ENCODE measurements at places on chromosomes 7 and 10.

DNA sequence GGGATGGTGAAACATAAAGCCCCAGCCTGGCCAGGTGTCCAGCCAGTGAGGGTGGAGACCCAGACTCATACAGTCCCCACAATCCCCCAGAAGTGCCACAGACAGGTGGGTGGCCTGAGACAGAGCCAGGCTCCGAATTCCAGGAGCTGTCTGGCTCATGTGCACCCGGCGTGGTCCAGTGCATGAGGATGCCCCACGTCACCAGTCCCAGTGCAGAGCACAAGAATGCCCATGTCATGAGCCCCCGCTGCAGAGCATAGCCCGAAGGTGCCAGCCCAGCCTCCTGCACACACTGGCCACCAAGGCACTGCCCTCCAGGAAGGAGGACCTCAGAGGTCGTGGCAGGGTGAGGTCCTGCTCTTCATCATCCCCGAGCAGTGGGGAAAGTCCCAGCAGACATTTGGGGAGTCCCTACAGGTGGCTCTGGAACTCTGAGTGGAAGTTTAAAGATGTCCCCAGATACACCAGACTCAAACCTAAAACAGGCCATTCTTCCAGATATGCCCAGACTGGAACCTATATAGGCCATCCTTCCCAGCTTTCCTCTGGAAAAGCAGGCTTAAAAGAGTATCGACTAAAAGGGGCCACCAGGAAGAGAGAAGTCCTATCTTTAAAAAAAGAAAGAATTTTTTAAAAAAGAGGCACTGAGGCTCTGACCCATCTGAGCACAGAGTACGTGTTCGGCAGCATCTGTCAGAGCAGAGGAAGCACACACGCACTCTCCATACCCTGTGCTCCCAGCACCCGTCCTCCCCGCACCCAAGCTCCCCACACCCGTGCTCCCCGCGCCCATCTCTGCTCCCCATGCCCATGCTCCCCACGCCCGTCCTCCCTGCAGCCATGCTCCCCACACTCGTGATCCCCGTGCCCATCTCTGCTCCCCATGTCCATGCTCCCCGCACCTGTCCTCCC, 11.5 kb downstream of the DIP2C start:
- no peak for DNase-seq

GRCh38 chr10:88060762-88061161, 197.3 kb downstream of the PTEN start:
- no peak for DNase-seq

- DNase-seq = no peak
Measured at GRCh38 chr7:16095171-16095950, 326.0 kb downstream of the CRPPA start.

GRCh38 chr7:148110097-148110868, 480.3 kb upstream of the C7orf33 start:
- no peak for DNase-seq

- peak; percentile 52 for DNase-seq
Measured at GRCh38 chr7:91267171-91267955, 3.1 kb downstream of the FZD1 start.

- no peak for DNase-seq
Measured at GRCh38 chr7:127417346-127417745, 24.8 kb upstream of the ZNF800 start.

DNA sequence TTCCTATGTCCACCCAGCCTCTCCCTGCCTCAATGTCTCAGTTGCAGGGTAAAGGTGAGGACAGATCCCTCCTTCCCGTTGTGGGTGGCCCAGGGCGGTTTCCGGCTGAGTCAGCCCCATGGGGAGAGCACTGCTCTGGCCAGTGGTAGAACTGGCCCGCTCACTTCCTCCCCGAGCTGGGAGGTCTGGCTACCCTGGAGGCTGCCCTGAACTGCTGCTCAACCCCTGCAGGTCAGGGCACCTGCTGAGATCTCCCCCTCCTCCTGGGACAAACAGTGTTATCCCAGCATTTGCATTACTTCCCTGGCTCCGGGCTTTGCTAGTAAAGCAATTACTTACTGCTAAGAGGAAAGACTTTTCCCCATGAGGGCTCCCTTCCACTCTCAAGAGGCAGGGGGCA, 21.4 kb upstream of the IMPDH1 start:
- no peak for DNase-seq

DNA sequence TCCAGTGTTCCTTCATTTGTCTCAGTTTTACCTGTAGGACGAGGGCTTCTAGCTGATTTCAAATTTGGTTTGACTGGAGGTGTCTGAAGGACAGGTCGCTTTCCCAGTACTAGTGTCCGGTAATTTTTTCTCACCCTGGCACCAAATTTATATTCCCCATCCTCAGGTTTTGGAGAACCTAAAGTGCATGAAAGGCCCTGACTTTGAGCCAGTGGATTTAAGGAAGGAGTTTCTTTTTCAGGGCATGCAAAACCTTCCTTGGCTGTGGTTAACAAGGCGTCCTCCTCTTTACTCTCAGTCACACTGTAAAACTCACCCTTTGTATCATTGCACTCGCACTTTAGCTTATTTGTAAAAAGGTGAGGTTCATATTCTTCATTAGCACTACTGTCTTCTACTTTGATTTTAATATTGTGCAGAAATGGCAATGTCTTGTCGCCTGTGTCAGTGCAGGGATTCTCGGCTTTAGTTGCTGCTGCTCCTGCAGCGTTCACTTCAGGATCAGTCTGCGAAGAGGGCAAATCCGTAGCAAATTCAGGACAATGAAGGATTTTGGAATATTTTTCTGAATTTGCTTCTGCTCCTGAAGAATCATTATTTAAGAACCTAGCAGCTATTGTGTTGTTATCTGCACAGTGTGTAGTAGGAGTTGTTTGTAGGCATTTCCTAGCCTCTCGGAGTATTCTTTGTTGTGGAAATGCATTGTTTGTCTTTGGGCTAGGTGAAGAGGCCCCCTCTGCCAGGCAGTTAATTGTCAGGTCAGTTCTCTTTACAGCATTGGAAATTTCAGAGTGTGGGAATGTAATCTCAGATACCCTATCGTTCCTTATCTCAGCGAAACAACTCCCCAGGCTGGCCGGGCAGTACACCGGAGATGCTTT, 9.9 kb downstream of the SKIDA1 start:
- DNase-seq = peak; percentile 47

- DNase-seq = no peak
Measured at GRCh38 chr10:82282782-82283456, 407.9 kb downstream of the NRG3 start.

DNA sequence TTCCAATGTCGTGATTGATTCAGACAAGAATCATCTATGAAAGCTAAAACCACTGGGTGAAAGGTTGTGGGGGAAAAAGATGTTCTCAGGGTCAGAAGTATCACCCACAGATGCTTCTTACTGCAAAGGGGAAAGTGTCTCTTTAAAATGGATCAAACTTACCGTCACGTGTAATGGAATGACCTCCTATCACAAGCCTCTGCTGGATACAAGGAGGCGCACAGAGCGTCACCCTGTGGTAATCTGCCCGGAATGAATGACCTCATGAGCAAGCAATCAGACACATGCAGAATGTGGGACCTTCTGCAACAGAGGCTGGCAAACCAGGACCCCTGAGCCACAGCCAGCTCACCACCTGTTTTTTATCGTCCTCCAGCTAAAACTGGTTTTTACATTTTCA, 33.0 kb downstream of the WIPF3 start:
- peak; percentile 78 for DNase-seq

- no peak for DNase-seq
Measured at GRCh38 chr7:22195397-22196172, 161.4 kb downstream of the RAPGEF5 start.

DNA sequence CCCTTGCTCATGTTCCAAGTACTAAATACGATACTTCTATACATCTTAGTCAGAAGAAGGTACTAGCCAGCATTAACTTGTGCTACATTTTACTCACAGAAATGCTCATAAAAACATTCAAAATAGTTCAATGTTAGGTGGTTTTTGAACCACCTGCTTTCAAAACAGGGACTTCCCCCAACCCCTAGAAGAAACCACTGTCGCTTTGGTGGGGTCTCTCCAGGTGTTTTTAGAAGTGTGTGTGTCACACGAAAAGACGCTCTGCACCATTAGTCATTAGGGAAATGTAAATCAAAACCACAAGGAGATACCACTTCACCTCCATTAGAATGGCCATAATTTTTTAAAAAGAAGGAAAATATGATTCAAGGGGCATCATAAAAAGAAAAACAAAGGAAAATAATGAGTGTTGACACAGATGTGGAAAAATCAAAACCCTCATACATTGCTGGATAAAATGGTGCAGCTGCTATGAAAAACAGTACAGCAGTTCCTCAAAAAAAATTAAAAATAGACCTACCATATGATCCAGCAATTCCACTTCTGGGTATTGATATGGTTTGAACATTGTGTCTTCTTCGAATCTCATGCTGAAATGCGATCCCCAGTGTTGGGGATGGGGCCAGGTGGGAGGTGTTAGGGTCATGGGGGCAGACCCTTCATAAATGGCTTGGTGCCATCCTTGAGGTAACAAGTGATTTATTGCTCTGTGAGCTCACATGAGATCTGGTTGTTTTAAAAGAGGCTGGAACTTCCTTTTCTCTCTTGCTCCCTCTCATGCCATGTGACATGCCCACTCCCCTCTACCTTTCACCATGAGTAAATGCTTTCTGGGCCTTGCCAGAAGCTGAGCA, 74.2 kb downstream of the MALSU1 start:
- DNase-seq = no peak

- DNase-seq = no peak
Measured at GRCh38 chr7:44533301-44534055, 7.7 kb downstream of the NPC1L1 start.

DNA sequence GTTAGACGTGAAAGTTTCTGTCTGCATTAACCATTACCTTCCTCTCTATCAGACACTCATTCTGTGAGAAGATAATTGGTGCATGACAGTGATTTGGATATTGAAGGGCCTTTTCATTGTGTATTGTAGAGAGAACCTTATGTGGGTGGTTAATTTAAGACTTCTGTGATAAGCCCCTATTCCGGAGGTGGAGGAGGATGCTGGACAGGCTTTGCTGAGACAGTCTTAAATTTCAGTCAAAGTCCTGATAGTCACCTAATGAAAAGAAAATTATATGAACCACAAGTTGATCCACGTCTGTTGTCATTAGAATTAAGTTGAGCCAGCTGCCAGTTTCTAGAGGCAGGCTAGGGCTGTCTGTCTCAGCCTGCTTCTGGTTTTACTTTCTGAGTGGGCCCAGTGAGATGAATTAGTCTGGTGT, 62.9 kb downstream of the CELF2 start:
- DNase-seq = no peak

GRCh38 chr7:33243319-33243881, 114.0 kb downstream of the BBS9 start:
- DNase-seq = no peak

DNA sequence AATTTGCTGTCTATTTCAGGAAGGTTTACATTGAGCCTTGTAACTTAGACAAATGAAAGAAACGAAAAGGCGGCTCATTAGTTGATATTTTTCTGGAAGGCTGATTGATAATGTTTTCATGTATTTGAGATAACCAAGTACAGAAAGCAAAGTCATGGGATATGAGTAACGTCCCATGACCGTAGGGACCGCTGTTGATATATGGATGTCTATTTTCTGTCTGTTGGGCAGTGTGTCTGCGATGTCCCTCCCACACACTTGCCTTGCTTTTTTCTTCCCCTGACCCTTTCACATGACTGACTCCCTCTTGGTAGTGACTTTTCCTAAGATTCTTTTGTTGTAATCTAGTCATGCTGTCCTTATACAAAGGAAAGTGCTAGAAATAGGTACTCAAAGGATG, 57.0 kb upstream of the GPR158 start:
- no peak for DNase-seq

DNA sequence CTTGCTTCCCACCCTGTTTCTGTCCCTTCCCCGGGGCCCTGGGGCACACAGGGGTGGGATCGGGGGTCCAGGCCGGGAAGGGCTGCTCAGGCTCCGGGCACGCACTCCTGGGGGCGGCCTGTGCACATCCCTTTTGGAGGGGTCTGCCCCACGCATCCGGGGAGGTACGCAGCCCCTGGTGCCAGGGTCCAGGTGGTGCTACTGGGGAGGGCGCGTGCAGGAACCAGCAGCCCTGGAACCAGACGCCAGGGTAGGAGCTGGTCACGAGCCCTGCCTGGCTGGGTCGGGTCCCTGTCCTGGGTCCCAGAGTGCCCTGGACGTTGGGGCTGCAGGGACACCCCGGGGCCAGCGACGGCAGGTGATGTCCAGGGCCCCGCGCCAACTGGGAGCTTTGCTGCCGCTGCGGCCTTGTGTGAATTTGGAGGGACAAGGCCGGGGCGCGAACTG, 53.4 kb downstream of the GLRX3 start:
- no peak for DNase-seq

DNA sequence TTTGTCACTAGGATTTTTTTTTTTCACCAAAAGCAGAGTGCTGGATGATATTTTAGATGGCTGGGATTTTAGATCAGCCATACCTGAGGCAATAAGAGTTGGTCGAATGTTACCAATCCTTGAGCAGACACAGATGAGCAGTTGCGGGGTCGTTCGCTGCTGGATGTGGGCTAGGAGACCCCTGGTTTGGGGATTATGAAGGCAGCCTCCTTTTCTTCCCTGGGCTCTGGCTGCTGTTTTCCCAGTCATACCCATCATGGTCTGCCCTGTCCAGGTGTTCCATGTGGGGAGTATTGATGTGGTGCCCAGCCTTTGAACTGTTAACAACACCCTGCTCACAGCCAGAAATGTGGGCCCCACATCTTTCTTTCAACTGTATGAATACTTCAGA, 5.0 kb downstream of the PTPRE start:
- DNase-seq = no peak

GRCh38 chr10:129233351-129234148, 233.5 kb upstream of the MGMT start:
- no peak for DNase-seq

DNA sequence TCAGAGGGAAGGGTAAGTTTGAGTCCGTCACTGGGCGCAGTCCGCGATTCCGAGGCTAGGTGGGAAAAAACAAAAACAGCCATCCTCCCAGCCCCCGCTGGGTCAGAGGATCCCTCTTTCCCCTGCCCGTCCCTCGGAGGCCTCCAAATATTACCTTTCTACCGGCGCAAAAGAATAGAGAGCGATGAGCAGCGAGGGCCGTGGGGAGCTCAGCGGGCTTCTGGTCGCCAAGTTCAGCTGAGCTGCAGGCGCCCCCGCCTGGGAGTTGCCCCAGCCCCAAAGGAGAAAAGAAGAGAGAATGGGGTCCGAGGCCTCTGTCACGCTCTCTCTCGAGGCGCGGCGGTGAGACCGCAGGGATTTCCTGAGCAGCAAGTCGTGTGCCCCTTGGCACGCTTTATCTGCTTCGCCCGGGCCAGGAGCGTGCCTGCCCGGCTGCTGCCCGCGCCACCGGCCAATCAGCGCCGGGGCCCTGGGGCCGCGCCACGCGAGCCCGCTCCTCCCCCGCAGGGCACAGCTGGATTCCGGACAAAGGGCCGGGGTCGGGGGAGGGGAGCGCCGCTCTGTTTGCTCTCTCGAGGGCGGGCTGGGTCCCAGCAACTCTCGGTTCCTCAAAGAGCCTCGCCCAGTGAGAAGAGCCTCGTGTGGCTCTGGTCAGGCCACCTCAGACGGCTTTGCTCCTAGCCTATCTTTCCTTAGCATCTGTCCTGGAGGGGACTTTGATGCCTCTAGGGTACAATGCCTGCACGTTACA, at the start of gene NEUROG3:
NEUROG3 (minus strand) TSS at position 367 of the 751 bp plus-strand sequence. CDS start 379 bp downstream, outside the sequence.
- DNase-seq = no peak

DNA sequence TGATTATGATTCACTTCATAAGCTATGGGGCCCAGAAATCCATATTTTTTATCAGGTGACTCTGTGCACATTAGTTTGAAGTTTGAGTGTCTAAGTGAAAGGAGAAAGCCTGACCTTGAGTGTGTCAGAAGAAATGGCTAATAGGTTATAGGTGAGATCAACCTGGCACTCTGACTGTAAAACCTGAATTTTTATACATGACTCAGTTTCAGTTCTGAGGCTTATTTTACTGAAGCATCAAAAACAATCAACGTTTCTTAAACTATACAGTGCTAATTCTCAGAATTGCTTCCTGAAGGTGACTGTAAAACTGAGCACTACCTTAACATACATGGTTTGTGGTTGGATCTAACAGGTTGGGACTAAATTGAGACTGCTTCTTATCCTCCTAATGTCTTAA, 159.4 kb upstream of the AHR start:
- DNase-seq = no peak
